ENCODE measurements at places on chromosomes 1 and 21.

- no peak for DNase-seq
Observed at GRCh38 chr1:221510793-221511503, 230.9 kb downstream of the DUSP10 start.

DNA sequence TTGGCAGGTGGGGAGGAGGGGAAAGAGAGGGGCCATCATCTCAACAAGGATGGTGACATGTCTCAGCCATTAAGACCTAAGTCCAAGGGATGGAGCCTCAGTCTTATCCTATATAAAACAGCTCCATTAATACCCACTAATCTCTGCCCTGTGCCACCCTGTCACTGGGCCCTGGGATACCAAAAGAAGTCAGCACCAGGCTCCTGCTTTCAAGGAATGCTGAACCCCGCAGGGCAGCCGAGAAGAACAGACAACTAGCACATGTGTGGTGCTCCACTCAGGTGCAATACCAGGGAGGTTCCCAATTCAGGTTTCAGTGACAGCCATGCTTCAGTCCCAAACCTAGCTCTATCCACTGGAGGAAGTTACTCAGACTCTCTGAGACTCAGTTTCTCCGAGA, 128.4 kb downstream of the GRIK3 start:
- DNase-seq, result no peak

GRCh38 chr1:25505656-25506385, 37.6 kb upstream of the LDLRAP1 start:
- no peak for DNase-seq

DNA sequence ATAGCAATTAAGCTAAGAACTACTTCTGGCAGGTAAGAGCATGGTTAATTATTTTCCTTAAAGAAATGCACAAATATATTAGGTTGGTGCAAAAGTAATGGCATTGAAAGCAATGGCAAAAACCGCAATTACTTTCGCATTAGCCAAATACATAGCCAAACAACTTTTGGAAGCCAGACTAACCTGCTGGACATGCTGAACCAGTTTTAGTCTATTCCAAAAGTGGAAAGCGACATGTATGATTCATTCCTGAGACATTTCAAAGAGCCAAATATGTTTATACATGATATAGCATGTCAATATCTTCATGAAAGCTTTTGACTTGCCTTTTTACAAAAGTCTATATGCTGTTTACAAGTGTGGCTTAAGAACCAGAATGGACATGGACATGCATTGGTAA, 23.4 kb upstream of the DR1 start:
- DNase-seq, result no peak

GRCh38 chr1:10022656-10023055, 10.1 kb upstream of the UBE4B start:
- no peak for DNase-seq

GRCh38 chr1:1604374-1605033, 4.6 kb upstream of the FNDC10 start:
- no peak for DNase-seq

DNA sequence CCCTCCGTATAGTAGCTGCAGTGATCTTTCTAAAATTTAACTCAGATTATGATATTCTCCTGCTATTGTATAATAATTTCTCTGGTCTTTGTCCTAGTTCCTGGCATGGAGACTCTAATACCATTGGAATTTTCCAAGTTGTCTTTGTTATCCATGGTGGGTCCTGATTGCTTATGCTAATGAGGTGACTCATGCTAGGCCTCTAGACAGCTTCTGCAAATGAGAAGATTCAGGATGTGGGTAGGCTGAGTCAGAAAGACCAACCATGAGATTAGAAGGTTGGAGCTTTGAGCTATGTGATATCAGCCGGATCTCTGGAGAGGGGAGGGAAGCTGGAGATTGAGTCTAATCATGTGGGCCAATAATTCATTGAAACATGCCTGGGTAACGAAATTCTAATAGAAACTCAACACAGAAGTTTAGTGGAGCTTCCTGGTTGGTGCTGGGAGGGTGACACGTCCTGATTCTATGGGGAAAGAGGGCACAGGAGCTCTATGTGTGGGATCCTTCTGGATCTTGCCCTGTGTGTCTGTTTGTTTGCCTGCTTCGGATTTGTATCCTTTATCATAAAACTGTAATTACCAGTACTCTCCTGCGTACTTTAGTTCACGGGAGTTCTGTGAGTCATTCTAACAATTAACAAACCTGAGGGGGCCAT, 73.2 kb upstream of the CNIH3 start:
- DNase-seq, result peak; percentile 93

GRCh38 chr1:193211539-193211938, 25.1 kb upstream of the B3GALT2 start:
- DNase-seq, result peak; percentile 37

DNA sequence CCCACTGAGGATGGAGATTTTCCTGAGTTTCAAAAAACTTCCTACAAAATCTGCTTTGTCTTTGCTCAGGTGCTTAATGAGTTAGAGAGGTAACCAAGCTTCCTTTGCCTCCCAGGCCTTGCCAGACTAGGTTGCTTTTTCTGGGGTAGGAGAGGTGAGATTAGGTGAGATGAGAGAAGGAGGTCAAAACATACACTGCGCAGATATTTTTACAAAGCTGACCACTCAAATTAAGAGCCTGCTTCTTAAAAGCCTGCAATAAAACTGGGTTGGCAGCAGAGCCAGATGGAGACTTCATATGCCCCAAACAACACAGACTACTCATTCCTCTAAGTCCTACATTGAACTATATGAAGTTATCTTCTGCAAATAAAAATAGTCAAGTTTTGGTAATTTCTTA, 352.5 kb downstream of the NUF2 start:
- DNase-seq, result no peak

- no peak for DNase-seq
Observed at GRCh38 chr1:110294308-110294707, 44.9 kb upstream of the RBM15 start.

Data from fibroblast of villous mesenchyme (primary cell).